Activated naive CD4-positive, alpha-beta T cell treated with anti-CD3 and anti-CD28 coated beads, Interleukin-2, amount 10 ng/mL, durations not matched to agents 7 days and 5 days (primary cell): ENCODE measurements at places on chromosomes 2 and 18.

- peak overlapping the region; percentile 80 for H3K4me3 ChIP-seq
- H3K36me3 ChIP-seq = peaks cover 4% of the 10 kb centered on the region
- DNase-seq = peak; percentile 50
- H3K27ac ChIP-seq = peak overlapping the region; percentile 80
- H3K27me3 ChIP-seq = no peaks in the 10 kb centered on the region
Observed at GRCh38 chr2:27085673-27086089, 891 bp upstream of the KHK start.

DNA sequence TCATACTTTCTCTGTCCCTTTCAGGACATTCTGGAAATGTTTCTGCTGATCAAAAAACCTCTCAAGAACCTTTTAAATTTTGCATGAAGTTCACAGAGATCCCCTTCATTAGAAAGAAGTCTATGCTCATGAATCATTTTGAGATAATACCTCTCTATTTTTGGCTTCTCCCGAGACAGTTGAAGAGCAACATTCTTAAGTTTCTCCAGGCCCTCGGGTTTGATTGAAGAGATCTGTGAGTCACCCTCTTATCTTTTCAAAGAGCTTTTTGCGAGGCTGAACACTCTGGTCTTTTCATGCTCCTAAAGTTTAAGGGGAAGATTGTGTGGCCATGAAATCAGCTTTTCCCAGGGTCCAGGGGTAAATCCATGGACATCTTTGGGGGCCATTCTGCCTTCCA lies 354.2 kb downstream of the FBXO15 start:
- no peaks in the 10 kb centered on the region for H3K36me3 ChIP-seq
- no peak for DNase-seq
- H3K27ac ChIP-seq = no peak overlapping the region
- no peaks in the 10 kb centered on the region for H3K27me3 ChIP-seq
- H3K4me3 ChIP-seq = no peak overlapping the region
- no peaks in the 10 kb centered on the region for H3K4me1 ChIP-seq

DNA sequence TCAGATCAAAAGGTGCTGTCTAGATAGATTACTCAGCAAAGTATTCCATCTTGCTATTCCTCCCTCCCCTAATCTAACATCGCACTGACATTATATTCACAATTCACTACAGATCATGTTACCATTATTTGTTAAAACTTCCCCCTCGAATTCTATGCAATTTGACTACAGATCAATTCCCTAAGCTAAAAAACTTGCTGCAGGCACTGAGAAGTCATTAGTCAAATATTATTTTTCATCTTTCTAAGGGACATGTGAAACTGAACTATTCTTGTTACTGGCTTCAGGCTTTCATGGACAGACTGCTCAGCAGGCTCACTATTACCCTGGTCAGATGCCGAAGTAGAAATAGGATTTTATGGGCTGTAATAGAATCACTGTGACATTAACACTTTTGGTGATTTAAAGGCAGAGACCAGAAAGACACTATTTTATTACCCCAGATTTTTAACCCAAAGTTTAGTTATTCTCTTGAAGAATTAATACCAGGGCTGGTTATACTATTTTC lies 15.1 kb downstream of the MYL1 start:
- H3K4me3 ChIP-seq = no peak overlapping the region
- no peak overlapping the region for H3K27ac ChIP-seq
- no peaks in the 10 kb centered on the region for H3K36me3 ChIP-seq
- no peaks in the 10 kb centered on the region for H3K4me1 ChIP-seq

DNA sequence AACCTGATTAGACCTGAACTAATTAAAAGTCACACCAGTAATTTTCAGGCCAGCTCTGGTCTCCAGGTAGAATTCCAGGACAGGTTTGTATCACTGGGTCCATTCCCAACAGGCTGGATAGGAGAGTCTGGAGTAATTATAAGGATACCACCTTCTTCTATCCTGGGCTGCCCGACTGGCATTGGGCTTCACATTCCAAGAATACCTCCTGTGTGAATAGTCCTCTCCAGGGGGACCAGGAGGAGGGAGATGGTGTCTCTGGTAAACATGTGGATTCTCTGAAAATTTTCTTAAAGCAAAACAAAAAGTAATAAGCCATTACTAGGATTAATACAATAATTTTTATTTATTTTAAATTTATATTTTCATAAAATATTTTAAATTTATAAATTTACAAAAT lies 17.3 kb downstream of the DUSP11 start:
- H3K27me3 ChIP-seq = no peaks in the 10 kb centered on the region
- peaks cover 51% of the 10 kb centered on the region for H3K36me3 ChIP-seq
- no peak for DNase-seq
- no peak overlapping the region for H3K4me3 ChIP-seq

- H3K4me3 ChIP-seq = no peak overlapping the region
- DNase-seq = no peak
- H3K36me3 ChIP-seq = no peaks in the 10 kb centered on the region
- H3K27ac ChIP-seq = no peak overlapping the region
- H3K27me3 ChIP-seq = peaks cover 18% of the 10 kb centered on the region
Observed at GRCh38 chr2:201608021-201608420, 35.3 kb downstream of the TMEM237 start.

DNA sequence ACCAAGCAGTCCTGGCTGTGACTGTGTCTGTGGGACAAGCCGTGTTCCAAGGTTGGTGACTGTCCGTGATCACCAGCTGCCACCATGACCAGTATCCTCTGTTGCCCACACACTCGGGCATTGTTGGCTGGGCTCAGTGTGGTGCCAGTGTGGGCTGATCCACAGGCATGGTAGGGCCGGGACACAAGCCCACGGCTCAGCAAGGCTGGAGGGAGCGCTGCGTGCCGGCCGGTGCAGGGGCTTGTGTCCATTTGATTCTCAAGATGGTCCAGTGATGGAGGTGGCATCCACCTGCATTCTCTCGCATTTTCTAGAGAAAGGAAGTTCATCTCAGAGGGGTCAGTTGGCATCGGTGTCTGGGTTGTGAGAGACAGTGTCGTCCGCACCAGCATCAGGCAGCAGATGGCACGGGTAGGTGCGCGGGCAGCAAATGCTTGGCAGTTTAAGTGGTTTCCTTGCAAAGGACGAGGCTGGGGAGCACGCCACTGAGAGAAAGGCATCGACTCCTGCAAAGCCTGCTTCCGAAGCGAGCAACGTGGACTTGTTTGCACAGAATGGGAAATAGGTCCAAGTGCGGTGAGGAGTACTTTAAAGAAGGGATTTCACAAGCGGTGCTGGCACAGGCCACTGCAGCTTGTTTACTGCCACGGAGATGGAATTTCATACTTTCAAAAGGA lies 20.9 kb downstream of the TWIST2 start:
- no peaks in the 10 kb centered on the region for H3K4me1 ChIP-seq
- H3K27me3 ChIP-seq = peaks cover 17% of the 10 kb centered on the region
- no peak overlapping the region for H3K4me3 ChIP-seq

GRCh38 chr2:186702006-186702405 lies 8.1 kb downstream of the FAM171B start:
- no peaks in the 10 kb centered on the region for H3K4me1 ChIP-seq
- no peaks in the 10 kb centered on the region for H3K36me3 ChIP-seq
- H3K27me3 ChIP-seq = peaks cover 15% of the 10 kb centered on the region
- no peak overlapping the region for H3K4me3 ChIP-seq

DNA sequence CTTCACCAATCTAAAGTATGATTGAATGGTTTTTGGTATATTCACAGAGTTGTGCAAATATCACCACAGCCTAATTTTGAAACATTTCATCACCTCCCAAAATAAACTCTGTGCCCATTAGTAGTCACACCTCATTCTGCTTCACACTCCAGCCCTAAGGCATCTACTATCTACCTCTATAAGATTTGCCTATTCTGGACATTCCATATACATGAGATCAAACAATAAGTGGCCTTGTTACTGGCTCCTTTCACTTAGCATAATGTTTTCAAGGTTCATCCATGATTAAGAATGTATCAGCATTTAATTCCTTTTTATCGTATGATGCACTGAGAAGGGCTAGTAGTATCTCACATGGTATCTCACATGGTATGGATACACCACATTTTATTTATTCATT lies 204.6 kb upstream of the SMAD7 start:
- peaks cover 22% of the 10 kb centered on the region for H3K36me3 ChIP-seq
- no peak overlapping the region for H3K27ac ChIP-seq
- H3K4me3 ChIP-seq = no peak overlapping the region
- no peaks in the 10 kb centered on the region for H3K4me1 ChIP-seq

GRCh38 chr2:16368951-16369350 lies 296.7 kb downstream of the CYRIA start:
- H3K4me1 ChIP-seq = no peaks in the 10 kb centered on the region
- no peak overlapping the region for H3K4me3 ChIP-seq
- no peak overlapping the region for H3K27ac ChIP-seq
- H3K36me3 ChIP-seq = no peaks in the 10 kb centered on the region
- DNase-seq = no peak
- peaks cover 4% of the 10 kb centered on the region for H3K27me3 ChIP-seq

DNA sequence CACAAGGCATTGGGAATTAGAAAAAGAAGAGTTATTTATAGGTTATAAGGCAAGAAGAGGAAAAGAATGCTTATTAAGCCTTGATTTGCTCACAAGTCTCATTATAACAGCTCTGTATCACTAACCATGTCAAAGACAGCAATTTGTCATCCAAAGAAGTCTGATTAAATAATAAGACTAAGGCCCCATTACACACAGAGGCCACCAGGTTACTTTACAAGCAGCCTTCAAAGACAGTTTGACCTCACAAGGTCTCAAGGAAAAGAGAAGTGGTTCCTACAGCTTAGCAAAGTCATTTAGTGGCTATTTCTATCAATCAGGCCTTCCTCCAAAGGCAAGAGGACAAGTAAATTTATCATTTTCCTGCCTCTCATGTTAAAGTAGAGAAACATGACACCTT lies 188.5 kb downstream of the MBD2 start:
- H3K36me3 ChIP-seq = no peaks in the 10 kb centered on the region
- no peaks in the 10 kb centered on the region for H3K4me1 ChIP-seq
- no peak overlapping the region for H3K27ac ChIP-seq
- no peak overlapping the region for H3K4me3 ChIP-seq
- DNase-seq = no peak

DNA sequence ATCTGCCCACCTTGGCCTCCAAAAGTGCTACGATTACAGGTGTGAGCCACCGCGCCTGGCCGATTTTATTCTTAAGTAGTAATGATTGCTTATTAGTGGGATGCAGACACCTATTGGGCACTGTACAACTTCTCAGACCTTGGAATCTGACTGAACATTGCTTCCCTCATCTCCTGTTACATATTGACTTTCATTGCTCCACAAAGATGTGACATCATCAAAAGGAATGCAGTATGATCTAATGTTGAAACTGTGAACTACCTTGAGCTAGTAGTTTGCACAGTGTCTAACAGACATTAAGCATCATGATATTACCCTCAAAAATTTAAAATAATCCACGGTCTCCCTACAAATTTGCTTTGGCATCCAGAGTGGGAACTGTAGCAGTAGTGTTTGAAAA lies 109.8 kb upstream of the SIX2 start:
- H3K27ac ChIP-seq = no peak overlapping the region
- no peaks in the 10 kb centered on the region for H3K36me3 ChIP-seq
- peaks cover 4% of the 10 kb centered on the region for H3K27me3 ChIP-seq
- no peaks in the 10 kb centered on the region for H3K4me1 ChIP-seq
- DNase-seq = no peak
- H3K4me3 ChIP-seq = no peak overlapping the region

- H3K4me3 ChIP-seq = no peak overlapping the region
- no peak for DNase-seq
- no peaks in the 10 kb centered on the region for H3K4me1 ChIP-seq
- no peaks in the 10 kb centered on the region for H3K27me3 ChIP-seq
Observed at GRCh38 chr2:73594251-73594650, 48.0 kb downstream of the NAT8 start.

- peaks cover 29% of the 10 kb centered on the region for H3K4me1 ChIP-seq
- DNase-seq = peak; percentile 44
- peak within 1 kb of the TSS; percentile 33 for H3K27ac ChIP-seq
- H3K27me3 ChIP-seq = peaks cover 79% of the 10 kb centered on the region
Observed at GRCh38 chr2:15939854-15940660, at the start of gene MYCN. TSS of gene MYCN (plus strand) at chr2:15940550. CDS start at chr2:15942065, 1,515 bp downstream.

DNA sequence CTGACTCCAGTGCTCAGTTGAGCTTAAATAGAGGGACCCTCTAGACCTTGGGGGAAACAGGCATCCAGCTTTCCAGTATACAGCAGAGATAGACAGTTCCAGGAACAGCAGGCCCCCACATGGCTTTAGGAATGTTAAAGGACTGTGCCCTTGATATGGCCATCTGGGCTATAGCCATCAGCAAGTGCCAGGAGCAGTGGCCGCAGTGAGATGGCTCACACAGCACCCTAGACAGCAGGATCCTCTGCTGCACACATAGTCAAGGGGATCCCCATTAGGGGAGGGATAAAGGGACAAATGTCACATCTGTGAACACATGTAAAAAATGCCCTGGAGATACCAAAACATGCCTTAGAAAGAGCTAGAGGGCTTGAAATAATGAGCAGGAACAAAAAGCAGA lies 213.4 kb downstream of the PTH2R start:
- no peak overlapping the region for H3K4me3 ChIP-seq
- H3K4me1 ChIP-seq = no peaks in the 10 kb centered on the region
- no peak for DNase-seq

DNA sequence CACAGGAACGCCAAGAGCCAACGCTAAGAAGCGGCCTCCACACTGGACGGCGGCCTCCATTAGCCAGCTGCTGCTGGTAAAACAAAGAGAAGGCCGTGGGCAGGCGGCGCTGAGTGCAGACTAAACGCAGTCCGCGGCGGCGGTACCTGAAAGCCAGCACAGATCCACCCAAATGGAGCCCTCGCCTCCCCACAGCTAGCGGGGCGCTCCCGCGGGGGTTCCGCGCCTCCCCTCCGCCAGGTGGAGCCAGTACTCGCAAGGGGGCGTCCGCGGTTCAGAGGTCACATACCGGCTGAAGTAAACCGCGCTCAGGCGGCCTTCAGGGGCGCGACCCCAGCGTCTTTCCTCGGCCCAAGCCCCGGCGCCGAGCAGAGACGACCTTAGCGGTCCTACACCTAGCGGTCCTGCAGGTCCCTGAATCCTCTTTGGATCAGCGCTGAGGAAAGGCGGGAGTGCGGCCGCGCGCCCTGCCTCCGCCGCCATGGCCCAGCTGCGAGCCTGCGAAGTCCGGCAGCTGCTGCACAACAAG lies 293.1 kb upstream of the ERBB4 start:
- H3K4me3 ChIP-seq = no peak overlapping the region
- no peaks in the 10 kb centered on the region for H3K36me3 ChIP-seq
- H3K27me3 ChIP-seq = no peaks in the 10 kb centered on the region
- H3K27ac ChIP-seq = no peak overlapping the region
- DNase-seq = no peak

GRCh38 chr2:101942851-101943250 lies 48.9 kb upstream of the IL1R2 start:
- H3K27me3 ChIP-seq = peaks cover 6% of the 10 kb centered on the region
- no peak for DNase-seq

DNA sequence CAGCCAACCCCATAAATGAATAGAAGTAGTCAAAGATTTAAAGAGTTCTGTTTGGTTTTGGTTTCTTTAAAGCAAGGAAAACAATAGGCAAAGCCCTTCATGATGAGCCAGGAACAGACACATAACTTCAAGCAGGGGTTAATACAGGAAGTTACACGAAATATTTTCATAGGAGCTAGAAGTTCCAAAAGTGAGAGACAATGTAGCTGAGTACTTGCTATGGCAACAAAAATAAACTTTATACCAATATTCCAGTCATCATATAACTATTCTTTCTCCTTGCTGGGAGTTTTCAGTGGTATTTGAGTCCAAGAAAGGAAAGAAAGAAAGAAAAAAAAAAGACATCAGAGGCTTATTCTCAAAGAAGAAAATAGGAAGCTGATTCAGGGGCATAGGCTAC lies 56.2 kb downstream of the COBLL1 start:
- no peaks in the 10 kb centered on the region for H3K4me1 ChIP-seq
- H3K27me3 ChIP-seq = no peaks in the 10 kb centered on the region
- no peak for DNase-seq
- H3K27ac ChIP-seq = no peak overlapping the region

GRCh38 chr2:128315122-128315828 lies 3.4 kb downstream of the HS6ST1 start:
- no peak for DNase-seq
- peaks cover 15% of the 10 kb centered on the region for H3K4me1 ChIP-seq
- no peak overlapping the region for H3K27ac ChIP-seq
- no peak overlapping the region for H3K4me3 ChIP-seq
- H3K27me3 ChIP-seq = peaks cover 25% of the 10 kb centered on the region
